ENCODE measurements at places on chromosomes 1 and 21.

- DNase-seq = no peak
Observed at GRCh38 chr1:206589206-206589605, 23.1 kb downstream of the EIF2D start.

DNA sequence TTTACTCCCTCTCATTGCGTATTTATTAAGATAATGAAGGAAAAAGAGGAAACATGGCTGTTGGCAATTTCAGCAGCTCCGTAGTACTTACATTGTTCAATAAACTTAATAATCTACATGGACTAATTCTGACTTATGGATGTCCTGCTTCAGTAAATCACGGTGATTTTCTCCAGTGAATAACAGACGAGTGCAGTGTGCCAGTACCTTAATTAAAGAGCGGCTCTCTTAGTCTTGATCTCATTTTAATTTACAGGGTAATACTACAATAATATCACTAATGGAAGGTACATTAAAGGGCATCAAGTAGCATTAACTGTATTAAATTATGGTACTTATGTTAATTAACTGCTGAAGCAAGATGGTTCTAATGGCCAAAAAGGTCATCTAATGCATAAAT, 187.2 kb downstream of the NTNG1 start:
- DNase-seq = no peak

DNA sequence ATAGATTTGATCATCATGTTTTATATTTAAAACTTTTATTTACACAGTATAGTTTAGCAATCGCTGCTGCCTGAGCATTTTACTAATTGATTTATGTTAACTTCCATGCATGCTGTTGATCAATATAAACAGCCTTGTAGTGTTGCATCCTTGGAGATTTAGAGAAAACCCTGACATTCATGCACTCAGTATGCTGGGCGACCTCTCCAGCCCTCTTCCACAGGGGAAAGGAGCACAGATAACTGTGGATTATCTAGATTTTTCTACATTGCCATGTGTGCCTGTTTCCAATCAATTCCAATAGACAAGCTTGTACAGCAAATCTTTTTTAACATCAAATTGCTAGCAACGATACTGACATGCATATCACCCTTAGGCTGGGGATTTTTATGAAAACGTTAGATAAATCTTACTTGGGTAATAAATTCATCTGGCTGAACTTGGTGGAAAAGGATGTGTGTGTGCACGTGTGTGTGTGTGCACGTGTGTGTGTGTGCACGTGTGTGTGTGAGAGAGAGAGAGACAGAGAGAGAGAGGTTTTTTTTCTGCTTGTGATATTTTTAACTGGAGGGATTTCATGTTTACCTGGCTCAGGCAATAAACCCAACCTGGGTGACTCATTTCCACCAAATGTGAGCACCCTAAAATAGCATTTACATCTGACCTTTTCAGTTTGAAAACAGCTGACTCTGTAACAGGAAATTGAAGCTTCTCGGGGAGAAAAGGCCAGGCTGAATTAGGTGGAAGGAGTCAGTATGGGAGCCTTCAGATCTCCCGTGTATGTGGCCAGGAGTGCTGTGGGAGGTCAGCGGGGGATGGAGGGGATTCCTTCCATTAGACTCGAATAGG, 339.8 kb downstream of the PRDM2 start:
- no peak for DNase-seq

DNA sequence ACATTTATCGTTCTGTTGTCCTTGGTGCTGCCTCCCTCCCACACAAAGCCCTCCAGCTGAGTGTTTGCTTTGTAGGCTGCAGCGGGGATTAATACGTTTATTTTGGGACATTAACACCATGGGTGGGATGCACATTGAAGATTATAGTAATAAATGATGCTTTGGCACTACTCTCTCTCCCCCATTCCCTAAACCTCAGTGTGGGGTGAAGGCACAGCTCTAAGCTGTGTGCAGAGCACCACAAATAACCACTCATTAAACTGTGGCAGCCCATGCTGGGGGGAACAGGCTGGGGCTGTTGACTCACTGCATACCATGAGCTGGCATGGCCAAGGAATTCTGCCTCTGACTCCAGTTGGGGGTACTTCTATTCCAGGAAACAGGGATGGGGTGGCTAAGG, 7.7 kb downstream of the PCP4L1 start:
- DNase-seq = no peak

DNA sequence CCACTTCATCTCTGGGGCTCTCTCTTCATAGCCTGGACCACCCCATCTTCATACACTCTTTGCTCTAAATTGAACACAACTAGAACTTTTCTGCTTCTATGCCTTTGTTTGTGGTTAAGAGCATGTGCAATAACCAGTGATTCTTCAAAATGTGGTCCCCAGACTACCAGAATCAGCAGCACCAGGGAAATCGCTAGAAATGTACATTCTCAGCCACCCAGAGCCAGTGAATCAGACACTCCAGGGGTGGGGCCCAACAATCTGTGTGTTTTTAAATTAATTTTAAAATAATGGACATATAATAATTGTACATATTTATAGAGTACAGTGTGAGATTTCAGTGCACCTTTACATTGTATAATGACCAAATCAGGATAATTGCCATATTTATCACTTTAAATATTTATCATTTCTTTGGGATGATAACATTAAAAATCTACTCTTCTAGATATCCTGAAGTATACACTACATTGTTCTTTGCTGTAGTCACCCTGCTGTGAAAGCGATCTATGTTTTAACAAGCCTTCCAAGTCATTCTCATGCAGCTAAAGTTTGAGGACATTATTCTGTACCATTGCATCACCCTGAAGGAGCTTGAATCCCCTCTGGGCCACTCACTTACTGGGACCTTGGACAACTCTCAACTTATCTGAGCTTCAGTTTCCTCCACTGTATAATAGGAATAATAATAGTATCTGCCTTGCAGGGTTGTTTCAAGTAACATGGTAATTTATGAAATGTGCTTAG, 10.8 kb downstream of the GRHL3 start:
- no peak for DNase-seq

DNA sequence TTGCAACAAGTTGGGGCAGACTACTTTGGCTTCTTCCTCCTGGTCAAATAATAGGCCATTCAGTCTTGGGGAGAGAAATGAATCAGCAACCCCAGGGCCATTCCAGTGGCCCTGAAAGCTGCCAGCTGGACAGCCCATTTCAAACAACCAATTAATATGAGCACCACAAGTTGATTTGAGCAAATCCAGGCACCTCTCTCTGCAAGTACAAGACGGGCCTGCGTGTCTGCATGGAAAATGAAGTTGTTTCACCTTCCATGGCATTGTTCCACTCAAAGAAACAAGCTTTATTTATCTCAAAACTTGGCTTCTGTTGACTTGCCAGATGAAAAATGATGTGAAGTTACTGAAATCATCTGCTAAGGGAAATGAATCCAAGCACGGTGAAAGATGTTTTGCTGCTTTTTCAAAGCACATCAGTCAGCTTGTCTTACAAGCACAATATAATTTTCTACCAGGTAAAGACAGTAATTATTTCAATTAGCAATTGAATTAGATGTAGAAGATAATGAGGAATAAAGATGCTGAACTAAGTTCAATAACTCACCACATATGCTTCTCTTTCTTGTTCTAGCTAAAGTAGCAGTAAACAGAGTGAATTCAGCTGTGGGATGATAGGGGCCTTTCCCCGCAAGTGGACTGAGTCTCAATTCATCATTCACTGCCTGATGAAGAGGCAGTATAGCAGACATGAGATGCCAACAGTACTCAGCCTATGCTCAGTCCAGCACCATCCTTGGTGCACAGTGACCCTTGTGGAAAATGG, 95.2 kb upstream of the SSX2IP start:
- no peak for DNase-seq

DNA sequence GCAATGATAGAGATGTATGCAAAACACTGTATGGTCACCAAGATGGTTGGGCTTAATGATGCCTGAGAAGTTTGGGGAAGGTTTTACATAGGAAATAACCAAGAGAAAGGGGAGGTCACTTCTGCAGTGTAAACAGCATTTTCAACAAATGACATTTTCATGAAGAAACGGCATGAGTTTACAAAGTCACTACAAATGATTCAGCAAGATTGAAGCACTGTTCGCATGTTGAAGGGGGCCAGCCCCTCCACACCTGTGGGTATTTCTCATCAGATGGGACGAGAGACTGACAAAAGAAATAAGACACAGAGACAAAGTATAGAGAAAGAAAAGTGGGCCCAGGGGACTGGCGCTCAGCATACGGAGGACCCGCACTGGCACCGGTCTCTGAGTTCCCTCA, 234.1 kb upstream of the POGK start:
- DNase-seq = no peak

DNA sequence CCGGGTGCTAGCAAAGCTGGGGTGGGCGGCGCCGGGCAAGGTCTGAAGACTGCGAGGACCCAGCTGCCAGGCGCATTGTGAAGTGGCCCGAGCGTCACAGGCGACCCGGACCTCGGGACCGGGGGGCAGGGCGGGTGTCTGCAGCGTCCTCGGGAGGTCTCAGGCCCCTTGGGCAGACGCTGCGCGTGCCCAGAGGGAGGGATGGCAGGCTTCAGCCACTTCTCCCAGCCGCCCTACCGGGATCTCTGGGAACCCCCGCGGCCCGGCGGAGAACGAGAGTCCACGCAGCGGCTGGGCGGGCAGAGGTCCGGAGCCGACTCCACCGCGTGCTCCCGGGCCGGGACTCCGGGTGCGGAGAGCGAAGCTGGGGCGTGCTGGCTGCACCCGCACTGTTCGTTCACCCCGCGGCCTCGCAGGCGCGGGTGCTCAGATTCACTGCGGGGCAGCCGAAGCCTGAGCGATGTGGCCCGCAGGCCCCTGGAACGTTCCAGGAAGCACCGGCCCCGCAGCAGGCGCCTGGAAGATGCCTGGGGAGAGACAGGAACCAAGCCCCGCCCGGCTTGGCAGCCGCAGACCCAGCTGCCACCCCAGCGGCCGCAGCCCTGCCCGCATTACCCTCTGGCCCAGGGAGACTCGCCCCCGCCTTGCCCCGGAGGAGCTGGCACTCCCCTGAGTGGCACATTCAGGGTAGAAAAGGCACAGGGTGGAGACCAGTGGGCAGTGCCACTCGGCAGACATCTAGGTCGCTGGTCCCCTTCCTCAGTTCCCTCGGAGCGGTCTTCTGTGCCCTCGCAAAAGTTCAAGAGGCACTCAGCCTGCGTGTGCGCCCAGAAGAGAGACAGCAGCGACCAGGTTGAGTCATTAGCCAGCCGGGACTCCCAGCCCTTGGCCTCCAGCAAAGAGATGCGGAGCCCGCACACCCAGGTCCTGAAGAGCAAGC, at the start of gene CCDC185:
TSS of gene CCDC185 (plus strand) at position 141 of the 940 bp plus-strand sequence. CDS start at position 202, 61 bp downstream.
- no peak for DNase-seq

- no peak for DNase-seq
Observed at GRCh38 chr1:151197863-151198253, 494 bp upstream of the PIP5K1A start.

DNA sequence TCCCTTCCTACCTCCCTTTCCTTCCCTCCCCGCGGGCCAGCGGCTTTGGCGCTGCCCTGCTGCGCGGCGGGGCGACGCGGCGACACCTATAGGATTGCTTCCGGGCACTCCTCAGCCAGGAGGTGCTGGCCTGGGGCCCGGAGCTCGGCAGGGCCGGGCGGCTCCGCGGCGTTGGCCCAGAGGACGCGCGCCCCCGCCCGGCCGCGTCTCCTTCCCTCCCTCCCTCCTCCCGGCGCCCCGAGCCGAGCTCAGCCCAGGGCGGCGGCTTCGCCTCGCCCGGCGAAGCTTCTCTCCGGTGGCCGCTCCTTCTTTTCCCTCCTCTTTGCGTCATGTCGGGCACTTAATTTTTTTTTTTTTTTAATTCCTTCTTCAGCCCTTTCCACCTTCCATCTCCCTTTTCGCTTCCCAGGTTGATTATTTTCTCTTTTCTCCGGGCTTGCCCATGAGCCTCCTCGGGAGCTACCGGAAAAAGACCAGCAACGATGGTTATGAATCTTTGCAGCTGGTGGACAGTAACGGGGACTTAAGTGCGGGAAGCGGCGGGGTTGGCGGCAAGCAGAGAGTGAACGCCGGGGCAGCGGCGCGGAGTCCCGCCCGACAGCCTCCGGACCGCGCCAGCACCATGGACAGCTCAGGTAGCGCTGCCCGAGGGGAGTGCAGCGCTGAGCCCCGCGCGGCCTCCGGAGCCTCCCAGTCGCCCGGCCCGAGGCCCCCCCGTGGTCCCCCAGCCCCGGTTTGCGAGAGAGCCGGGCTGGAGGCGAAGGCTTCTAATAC, at the start of gene DNAJC6:
TSS of gene DNAJC6 (plus strand) at position 240 of the 774 bp plus-strand sequence. CDS start at position 443, 203 bp downstream.
- DNase-seq = no peak
